ENCODE measurements at places on chromosomes 5 and 9.

- no peak for DNase-seq
Measured at GRCh38 chr5:172740428-172741205, 30.4 kb downstream of the DUSP1 start.

DNA sequence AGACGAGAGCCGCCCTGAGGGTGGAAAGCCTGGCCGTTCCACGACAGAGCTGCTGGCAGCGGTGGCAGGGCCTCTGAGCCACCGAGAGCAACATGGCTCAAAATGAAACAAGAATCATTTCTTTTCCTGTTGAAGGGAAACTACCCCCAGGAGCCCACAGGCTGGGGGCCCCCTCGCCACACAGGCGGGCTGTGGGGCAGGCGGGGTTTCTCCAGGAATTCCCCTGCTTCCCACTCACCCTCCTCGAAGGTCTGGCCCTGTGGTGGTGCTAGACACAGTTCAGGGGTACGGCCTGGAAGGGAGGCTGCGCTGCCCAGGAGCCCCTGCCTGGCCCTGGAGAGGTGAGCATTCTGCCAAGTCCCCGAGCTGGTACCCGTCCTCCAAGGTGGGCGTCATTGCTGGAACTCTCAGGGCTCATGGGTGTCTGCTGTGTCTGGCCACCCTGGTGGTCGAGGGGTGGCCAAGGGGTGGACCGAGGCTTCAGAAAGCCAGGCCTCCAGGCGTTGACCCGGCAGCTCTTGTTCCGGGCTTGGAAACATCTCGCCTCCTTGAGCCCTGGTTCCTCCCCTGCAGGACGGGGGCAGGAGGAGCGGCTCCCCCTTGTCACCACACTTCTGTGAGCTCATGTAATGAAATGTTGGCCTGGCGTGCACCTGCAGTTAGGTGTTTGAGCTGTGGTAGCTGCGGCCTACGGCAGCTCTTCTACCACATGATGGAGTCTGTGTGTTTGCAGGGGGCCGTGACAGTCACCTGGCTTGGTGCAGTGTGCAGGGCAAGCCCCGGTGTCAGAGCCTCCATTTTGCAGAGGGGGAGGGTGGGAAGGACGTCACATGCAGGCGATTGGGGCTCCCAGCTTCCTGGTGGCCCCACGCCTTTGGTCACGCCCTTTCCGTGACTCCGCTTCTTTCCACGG, 65.3 kb downstream of the RXRA start:
- DNase-seq, result no peak

- no peak for DNase-seq
Measured at GRCh38 chr9:87543251-87543650, 45.6 kb downstream of the DAPK1 start.

- DNase-seq, result peak; percentile 51
Measured at GRCh38 chr9:78707481-78707991, 410.6 kb downstream of the PSAT1 start.

DNA sequence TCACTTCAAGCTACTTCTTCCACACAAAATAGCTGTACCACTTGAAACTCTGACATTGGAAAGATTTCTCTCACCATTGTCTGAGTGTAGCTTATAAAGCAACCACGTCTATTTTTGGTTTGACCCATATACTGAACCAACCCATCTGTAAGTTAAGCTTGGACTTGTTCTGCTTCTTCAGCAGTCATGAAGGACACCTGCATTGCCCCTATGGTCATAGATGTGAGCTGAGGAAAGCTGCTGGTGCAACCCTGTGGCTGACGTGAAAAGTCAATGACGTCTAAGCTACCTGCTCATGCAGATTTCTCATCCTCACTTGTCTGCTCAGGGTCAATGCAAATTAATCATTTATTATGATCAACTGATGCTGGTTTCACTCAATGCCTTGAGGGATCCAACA, 417.4 kb downstream of the CETN3 start:
- DNase-seq, result no peak

GRCh38 chr5:68679041-68679440, 414.8 kb upstream of the SLC30A5 start:
- DNase-seq, result peak; percentile 33

- peak; percentile 59 for DNase-seq
Measured at GRCh38 chr9:21097817-21098216, 20.1 kb upstream of the IFNB1 start.

GRCh38 chr9:20504930-20505329, 117.4 kb downstream of the MLLT3 start:
- DNase-seq, result no peak

DNA sequence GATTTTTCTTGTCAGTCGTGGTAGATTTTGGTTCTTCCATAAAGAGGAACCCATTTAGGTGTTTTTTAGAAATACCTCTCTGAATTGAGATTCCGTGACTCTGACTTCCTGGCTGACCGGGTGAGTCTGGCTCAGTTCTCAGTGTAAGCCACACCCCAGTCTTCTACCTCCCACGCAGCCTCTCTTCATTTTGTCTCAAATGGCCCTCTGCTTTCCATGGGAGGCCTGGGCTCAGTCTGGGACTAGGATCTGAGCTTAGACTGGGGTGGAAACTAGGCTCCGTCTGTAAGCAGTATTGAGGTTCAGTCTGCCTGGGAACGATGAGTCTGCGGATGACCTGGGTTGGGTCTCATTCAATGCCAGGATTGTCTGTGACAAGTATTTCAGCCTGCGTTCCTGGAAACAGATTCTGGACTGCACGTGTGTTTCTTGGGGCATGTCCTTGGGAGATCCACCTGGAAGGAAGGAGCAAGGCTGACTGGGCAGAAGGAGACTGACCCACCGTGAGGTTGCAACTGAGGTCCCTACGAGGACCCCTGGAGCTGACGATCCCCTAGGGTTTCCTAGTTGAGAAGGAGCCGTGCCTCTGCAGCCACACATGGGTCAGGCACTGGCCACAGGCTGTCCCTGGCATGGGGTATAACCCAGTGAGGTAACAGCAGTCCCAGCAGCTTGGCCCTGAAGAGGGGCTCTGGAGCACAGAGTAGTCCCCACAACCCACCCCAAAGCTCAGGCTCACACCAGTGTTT, 12.4 kb upstream of the CRB2 start:
- peak; percentile 84 for DNase-seq

DNA sequence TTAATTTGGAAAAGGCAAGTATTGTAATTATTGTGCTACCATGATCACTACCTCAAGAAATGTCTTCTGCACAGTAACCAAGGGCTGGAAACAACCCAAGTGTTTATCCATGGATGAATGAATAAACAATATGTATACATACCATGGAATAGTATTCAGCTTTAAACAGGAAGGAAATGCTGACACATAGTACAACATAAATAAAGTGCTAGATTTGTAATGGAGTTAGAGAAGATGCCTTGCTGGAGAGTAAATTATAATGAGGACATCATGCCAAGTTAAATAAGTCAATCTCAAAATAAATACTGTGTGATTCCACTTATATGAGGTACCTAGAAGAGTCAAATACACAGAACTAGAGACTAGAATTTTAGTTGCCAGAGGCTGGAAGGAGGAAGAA, 160.0 kb downstream of the CCDC192 start:
- no peak for DNase-seq

DNA sequence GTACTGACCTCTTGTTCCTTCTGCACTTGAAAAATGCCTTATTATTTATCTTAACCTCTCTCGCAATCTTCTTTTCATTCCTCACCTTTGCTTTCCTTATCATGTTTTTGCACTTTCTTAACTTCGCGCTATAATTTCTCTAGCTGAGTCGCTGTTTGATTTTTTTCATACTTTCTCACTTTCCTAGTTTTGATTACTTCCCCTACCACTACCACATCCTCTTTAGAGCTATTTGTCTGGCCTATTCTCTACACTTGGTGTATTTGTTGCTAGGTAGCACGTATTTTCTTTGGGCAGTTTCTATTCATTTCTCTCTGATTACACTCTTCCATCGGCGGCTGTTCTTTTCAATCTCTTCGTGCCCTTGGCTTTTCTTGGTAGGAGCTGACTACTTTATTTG, 611.8 kb downstream of the BNC2 start:
- DNase-seq, result peak; percentile 2

DNA sequence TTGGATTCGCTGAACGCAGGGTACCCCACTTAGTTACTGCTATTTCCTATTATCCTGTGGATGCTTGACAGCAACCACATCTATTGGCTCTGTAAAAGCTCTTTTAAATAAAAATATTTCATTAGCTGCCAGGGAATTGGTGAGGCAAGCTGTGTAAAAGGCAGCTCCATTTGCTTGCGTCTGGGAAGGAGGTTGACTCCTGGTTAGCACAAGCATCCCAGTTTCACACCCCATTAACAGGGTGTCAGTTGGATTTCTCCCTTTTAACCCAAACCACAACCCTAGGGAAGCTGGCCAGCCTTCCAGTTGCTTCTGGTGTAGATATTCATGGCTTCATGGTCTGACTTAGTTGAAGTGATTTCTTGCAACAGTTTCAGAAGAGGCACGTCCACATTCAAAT, 151.0 kb downstream of the GPBP1 start:
- DNase-seq, result no peak

DNA sequence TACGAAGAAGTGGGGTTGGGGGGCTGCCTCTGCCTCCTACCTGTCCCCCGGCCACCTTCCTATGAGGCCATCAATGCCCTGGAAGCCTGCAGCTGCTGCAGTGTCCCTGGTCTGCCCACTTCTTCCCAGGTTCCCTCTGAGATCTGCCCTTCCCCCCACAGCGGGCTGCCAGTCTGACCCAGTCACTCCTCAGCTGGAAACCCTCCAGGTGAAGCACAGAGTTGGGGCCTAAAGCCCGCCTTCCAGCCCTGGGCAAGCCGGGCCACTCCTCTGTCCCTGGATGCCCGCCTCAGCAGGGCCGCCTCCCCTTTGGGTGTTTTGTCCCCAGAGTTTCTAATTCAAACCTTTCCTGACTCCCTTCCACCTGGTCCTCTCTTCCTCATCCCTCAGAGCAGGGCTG, 137.0 kb downstream of the RXRA start:
- DNase-seq, result no peak

DNA sequence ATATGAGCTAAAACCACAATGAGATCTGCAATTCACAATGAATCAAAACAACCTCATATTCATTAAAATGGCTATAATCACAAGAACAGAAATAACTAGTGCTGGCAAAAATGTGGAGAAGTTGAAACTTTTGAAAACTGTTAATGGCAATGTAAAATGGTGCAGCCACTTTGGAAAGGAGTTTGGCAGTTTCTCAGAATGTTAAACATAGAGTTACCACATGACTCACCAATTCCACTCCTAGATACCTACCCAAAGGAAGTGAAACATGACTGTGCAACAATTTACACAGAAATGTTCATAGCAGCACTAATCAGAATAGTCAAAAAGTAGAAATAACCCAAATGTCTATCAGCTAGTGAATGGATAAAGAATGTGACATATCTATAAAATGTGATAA, 862.2 kb downstream of the DTWD2 start:
- no peak for DNase-seq

GRCh38 chr5:148179234-148179824, 11.0 kb downstream of the SPINK14 start:
- peak; percentile 38 for DNase-seq

DNA sequence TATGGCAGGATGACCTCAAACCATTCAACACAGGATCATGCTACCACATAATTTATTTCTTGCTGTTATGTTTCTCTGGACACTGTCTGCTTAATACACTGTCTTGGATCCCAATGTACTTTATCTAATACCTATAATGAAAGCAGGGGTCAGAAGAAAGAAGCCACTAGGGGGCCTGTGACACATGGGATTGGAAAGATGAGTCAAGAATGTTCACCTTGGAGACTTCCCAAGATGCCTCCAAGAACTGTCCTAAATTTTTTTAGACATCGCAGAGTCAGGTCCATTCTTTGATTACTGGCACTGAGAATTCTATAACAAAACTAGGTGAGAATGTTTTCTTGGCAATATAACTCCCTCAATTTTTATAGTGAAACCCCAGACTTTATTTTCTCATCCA, 305.8 kb upstream of the SMARCA2 start:
- peak; percentile 25 for DNase-seq

- no peak for DNase-seq
Measured at GRCh38 chr9:97660847-97661246, 27.2 kb downstream of the NCBP1 start.

GRCh38 chr5:54136516-54137440, 173.6 kb downstream of the ARL15 start:
- no peak for DNase-seq

DNA sequence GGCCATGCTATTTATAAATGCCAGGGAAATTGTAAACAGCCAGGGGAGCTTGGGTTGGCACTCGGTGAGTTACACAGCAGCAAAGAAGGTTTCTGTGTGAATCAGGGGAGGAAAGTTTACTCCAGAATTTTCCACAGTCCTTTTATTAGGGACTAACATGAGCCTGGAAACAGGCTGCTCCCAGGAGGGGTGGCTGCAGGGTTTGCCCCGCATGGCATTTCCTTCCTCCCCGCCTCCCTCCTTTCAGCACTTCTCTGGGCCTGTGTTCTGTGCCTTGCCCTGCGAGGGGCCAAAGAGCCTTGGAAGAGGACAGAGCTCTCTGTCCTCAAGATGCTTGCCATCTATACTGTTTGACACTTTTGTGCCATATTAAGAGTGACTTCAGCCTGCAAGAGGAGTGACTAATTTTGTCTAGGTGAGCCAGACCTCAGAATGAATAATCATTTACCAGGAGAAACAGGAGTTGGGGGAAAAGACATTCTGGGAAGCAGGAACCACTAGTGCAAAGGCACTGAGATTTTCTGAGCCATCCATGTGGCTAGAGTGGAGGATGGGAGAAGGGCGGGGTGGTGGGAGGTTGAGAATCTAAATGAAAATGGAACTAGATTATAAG, 1.8 kb downstream of the GSN start:
- DNase-seq, result no peak

GRCh38 chr5:116521173-116521872, 53.3 kb downstream of the SEMA6A start:
- DNase-seq, result no peak

DNA sequence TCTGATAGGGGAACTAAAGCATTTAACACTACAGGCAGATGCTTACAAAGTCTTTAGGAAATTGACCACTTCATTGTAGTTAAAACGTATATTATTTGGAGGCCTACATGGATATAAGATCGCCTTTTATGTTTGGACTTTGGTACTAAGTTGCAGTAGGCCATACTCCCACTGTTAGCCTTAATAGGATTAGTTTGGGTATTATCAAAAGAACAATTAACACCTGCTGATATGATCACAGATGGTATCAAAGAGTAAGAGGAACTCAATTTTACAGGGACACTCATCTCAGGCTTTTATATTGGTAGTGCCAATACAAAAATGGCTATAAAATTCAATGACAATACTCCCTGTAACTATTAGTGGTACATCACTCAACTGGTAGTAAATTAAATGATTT, 1183.0 kb downstream of the MAT2B start:
- no peak for DNase-seq

DNA sequence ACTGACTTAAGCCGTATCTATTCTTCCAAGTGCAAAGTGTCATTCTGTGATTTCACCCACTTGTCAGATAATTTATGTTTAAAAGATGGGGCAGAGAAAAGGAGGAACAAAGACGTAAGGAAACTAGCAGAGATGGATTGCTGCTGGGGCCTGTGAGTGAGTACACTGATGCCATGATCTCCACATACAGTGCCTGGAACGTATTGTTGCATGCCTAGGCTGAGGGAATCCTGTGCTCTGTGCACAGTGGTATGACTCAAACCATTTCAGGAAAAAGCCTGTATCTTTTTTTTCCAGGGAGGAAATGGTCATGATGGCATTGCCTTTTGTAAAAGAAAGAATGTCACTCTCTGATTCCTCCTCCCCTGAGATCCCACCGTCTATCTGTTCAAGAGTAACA, 359.5 kb upstream of the ADAMTS16 start:
- no peak for DNase-seq
